ENCODE measurements at places on chromosomes 12 and 14.

DNA sequence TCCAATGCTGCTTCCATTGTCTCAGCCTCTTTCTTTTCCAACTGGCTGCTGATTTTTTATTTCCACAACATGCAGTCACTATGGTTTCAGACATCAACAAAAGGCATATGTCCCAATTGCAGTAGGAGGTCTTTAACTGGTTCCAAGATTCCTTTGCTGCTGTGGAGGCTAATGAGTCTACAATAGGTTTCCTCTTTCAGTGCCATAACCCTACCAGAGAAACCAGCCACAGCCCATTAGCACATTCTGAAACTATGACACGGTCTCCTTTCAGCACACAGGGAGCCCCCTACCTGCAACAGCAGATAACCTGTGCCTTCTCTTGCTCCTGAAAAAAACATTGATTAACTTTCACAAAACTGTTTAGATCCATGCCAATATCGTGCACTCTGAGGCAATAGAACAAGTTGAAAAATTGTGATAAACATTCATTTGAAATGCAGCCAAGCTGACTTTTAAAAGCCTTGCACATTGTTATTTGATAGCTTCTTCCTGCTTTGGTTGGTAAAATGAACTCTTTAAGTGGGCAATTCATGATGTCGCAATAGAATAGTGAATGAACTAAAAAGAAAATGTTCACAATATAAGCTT lies 32.4 kb downstream of the PLEKHG7 start:
- DNase-seq: no peak

GRCh38 chr12:9781360-9781759 lies 20.7 kb upstream of the CD69 start:
- no peak for DNase-seq

- no peak for DNase-seq
Measured at GRCh38 chr12:90078344-90078743, 369.7 kb upstream of the ATP2B1 start.

- no peak for DNase-seq
Measured at GRCh38 chr12:92977326-92977725, 48.2 kb upstream of the EEA1 start.

- no peak for DNase-seq
Measured at GRCh38 chr12:22103418-22103817, 57.4 kb downstream of the CMAS start.

- DNase-seq: no peak
Measured at GRCh38 chr12:66653796-66654195, 25.1 kb downstream of the GRIP1 start.

DNA sequence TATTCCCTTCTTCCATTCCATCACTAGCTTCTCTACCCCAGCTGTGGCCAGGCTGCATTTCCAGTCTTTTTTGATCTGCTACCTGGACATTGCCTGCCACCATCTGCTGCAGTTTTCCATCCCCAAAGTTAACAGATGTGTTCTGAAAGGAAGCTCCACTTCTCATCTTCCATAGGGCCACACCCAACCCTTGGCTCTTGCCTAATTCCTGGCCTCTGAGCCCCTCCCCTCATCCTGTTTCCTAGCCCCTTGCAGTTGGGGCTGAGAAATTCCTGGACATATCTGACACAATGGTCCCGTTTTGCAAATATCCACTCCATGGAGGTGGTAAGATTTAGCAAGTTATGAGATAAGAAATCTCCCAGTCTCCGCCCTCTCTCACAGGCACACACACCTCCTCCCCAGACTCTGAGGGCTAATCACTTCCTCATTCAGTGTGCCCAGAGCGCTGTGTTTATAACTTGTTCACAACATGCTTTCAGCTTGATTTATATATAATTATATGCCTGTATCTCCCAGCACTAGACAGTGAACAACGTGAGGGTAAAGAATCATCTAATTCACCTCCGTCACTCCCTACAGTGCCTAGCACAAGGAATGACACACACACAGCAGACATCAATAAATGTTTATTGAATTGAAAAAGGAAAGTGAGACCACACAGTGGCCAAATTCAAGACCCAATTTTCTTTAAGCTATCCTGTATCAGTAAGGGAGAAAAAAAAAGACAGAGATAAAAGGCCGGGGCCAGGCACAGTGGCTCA lies 13.4 kb downstream of the SMUG1 start:
- DNase-seq: no peak

DNA sequence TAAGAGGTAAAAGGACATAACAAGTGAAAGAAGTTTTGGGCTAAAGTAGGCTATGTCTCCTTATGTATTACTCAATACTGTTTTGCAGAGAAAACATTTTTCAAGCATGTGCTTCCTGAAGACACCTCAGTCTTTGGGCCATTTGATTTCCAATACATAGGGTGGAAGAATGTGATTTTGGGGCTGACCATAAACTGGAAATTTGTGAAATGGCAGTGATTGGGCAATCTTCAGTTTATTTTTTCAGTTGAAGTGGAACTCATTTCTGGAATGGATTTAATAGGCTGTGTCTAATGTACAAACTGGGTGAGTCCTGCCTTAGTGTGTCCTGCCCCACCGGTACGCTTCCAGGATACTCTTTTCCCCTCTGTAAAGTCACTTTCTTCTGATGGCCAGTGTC lies 2.8 kb upstream of the ACADS start:
- no peak for DNase-seq

DNA sequence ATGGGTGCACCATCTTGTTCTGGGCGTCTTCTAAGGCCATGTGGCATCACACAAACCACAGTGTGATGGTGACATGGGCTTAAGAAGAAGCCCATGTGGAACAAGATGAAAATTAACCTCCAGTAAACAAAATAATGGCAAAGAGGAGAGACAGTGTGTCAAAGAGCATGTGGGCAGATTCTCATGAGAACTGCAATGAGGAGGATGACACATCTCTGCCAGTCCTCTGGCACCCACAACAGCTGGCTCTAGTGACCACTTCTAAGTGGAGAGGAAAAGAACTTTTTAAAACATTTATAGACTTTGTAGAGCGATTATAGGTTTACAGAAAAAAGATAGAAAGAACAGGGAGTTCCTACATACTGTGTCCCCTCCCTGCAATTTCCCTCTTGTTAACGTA lies 401.4 kb downstream of the ATP23 start:
- no peak for DNase-seq

GRCh38 chr12:76636121-76636692 lies 76.6 kb upstream of the OSBPL8 start:
- DNase-seq: no peak

DNA sequence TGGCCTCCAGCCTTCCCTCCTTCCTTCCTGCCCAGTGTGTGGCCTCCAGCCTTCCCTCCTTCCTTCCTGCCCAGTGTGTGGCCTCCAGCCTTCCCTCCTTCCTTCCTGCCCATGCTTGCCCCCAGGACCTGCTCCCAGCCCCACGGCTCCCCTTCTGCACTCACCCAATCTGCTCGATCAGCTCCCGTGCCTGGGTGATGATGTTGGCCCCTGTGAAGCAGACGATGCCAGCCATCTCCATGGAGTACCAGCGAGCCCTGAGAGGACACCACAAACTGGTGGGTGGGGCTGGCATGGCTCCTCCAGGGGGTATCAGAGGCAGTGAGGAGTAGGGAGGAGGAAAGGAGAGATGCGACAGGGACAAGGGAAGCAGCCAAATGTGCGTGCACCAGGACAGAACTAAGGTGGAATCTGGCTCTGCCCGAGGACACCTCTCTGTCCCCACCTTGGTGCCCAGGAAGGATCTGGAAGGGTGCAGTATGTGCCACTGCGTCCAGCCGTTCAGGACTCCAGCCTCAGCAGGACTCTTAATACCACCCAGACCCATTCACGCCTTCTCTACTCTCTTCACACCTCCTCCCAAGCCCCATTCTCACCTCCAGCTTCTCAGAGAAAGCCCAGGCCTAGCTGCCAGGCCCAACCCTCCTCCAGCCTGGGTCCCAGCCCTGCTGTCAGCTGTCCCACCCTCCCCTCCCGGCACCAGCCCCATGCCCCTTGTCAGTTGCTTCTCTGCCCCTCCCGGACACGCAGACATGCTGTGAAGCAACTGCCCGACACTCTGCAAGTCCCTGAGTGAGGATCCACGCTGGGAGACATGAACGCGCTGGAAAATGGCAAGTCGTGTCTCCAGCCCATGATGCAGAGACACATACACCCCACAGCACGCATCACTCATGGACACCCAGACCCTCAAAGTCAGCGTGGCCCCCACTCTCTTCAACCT lies 22.7 kb downstream of the POLE start:
- DNase-seq: no peak

DNA sequence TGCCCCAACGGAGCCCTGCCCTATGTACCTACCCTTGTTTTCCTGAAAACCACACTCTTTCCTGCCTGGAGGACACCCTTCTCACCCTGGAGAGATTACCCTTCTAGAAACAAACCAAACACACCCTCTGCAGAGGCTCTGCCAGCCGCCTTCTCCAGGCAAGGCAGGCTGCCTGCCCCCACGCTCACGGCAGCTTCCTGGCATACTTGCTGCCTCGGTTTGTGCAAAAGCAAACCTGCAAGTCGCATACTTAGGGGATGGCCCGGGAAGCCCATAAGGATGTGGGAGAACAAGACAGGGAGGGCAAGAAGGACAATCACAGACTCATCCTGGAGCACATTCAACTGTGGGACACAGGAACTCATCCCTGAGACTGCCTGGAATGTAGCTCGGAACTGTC lies 154.0 kb upstream of the DIO3 start:
- no peak for DNase-seq

GRCh38 chr12:115070313-115070712 lies 386.3 kb upstream of the TBX3 start:
- DNase-seq: no peak

- DNase-seq: no peak
Measured at GRCh38 chr14:54681811-54682261, 114.9 kb downstream of the SAMD4A start.

GRCh38 chr12:124603831-124604251 lies 36.4 kb upstream of the NCOR2 start:
- DNase-seq: no peak

- DNase-seq: no peak
Measured at GRCh38 chr12:23906329-23906728, 43.1 kb downstream of the SOX5 start.

GRCh38 chr12:126480451-126480850 lies 1415.2 kb downstream of the AACS start:
- DNase-seq: no peak

DNA sequence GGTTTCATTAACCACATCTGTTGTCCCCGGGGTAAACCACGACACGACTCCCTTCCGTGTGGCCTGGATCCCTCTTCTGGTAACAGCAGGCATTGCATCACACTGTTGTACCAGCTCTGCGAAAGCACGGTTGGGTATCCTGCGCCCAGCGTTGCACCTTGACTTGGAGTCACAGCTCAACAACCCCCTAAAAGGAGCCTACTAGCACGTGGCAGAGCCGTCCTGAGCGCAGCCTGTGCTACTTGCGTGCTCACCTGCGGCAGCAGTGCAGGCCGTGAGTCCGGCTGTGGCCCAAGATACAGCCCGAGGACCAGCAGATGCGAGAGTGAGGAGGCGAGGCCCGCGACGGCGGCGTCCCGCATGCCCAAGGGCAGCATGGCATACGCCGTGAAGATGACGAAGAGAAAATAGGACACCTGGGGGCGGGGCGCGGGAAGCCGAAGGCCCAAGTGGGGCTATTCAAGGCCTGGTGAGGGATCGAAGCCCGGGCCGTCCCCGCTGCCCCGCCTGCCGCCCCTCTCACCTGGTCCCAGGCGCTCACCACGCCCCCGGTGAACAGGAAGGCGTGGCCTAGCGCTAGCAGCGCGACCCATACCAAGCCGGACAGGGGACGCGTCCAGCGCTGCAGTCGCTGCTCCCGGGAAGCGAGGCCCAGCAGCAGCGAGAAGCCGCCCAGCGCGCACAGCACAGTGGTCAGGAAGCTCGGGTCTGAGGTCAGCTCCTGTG lies 2.4 kb downstream of the ADCY4 start:
- DNase-seq: peak; percentile 82

GRCh38 chr12:45726603-45727300 lies 2.8 kb upstream of the ARID2 start:
- DNase-seq: no peak

GRCh38 chr14:103377522-103378037 lies 7.6 kb upstream of the MARK3 start:
- no peak for DNase-seq

- DNase-seq: no peak
Measured at GRCh38 chr12:50279501-50279900, 3.8 kb downstream of the LIMA1 start.

DNA sequence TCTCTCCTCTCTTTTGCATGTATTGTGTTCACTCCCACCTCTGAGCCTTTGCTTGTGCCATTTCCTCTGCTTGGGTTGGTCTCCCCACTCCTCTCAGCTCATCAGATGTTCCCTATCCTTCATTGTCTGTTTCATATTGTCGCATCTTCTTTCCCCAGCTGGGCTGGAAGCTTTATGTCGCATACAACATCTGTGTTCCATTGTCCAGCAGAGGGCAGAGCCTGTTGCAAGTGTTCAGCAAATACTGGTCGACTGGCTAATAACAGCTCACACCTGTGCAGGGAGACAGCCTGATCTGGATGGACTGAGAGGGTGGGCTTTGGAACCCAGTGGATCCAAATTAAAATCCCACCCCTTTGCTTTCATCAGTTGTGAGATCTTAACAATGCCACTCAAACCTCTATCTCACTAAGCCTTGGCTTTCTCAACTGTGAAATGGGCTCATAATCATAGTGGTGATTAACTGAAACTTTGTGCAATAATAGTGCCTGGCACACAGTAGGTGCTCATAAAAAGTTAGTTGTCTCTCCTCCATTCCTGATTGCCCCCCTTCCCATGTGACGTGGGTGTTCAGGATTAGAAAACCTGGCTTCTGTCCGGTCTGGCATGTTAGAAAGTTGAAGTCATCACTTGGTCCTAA lies 75.8 kb downstream of the RIN3 start:
- DNase-seq: no peak

Measured in activated effector memory CD4-positive, alpha-beta T cell treated with Interleukin-2 at 50 U/mL for 16 hours (primary cell).